ENCODE measurements at places on chromosomes 12 and 14.

DNA sequence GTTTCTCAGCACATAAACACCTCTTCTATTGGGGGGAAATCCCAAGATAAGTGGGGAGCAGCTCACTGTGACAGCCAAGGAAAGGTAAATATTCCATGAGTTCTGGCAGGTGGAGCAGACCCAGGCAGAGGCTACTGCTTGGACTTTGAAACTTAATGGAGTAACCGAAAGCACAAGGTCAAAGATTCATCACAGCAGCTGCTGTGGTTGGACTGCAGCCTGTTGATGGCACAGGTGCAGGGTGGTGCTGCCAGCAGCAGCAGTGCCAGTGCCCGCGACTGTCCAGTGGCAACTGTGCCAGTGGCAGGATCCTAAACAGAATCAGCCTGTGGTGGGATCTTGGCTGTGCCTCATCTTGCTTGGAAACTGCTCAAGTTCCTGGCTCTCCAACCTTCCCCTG, 81.4 kb upstream of the ARID2 start:
- no peak for DNase-seq

GRCh38 chr14:54493293-54493692, 4.5 kb upstream of the GMFB start:
- peak; percentile 13 for DNase-seq

- DNase-seq, result no peak
These were observed 29.0 kb upstream of the MEG3 start for GRCh38 chr14:100796946-100797345.

GRCh38 chr12:73629893-73630831, 907.5 kb upstream of the ATXN7L3B start:
- DNase-seq, result no peak

GRCh38 chr14:89933002-89933401, 21.5 kb downstream of the EFCAB11 start:
- no peak for DNase-seq

GRCh38 chr14:93982230-93983007, 6.0 kb upstream of the ASB2 start:
- no peak for DNase-seq

- no peak for DNase-seq
These were observed 12.3 kb upstream of the DACT1 start for GRCh38 chr14:58625438-58625837.

DNA sequence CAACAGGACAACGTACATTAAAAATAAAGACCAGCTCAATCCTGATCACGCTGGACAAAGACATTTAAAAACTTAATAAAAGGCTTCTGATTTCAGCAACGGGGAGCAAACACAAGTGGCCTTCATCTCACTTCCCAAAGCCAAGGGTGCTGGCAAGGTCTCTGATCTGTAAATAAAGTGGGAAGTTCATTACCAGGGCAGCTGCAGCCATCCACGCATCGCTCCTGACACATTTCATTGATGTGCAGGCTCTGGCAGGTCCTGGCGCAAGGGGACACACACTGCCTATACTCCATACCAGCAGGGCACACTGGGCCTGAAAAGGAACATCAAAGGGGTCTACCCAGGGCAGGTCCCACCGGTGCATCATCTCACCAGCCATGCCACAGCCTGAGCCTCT, 51.0 kb downstream of the VWF start:
- DNase-seq, result no peak

- no peak for DNase-seq
These were observed 420.4 kb upstream of the DCN start for GRCh38 chr12:91603060-91603459.

Data from CD4-positive, alpha-beta T cell treated with Interleukin-6 for 4 hours (primary cell).